Cerebellar cortex (tissue), 1 donor: ENCODE measurements at places on chromosomes 2 and 18.

GRCh38 chr2:118521960-118522359 lies 325.5 kb downstream of the EN1 start:
- DNase-seq = no peak

GRCh38 chr18:45083226-45083855 lies 402.7 kb downstream of the SETBP1 start:
- no peak for DNase-seq

GRCh38 chr2:210399440-210400041 lies 77.0 kb downstream of the LANCL1 start:
- peak; percentile 41 for DNase-seq

DNA sequence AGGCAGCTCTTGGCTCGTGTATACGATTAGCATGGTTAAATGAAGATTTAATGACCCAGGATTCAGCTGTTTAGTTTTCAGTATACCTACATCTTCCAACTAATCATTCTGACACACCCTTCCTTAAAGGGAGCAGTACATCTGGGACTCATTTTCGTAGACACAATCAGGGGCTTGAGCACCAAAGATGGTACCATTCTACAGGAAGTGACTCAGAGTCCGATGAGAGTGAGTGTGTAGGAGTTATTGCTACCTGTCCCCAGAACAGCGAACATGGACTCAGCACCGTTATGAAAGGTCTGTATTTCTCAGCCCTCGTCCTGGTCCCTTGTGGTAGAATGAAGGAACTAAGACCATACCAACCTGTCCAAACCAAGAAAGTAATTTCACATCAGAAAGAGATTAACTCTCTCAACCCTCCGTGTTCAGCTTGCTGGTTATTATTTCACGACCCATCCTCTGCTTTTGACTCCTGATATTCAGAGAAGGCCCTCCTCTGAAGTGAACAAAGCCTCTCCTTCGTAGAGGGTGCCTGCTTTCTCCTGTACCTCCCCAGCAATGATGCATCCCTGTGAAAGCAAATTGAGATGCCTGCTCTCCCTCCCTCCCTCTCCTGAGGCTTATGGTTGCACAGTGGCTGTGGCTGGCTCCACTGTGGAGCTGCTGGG lies 214.8 kb downstream of the MTX2 start:
- DNase-seq = no peak

DNA sequence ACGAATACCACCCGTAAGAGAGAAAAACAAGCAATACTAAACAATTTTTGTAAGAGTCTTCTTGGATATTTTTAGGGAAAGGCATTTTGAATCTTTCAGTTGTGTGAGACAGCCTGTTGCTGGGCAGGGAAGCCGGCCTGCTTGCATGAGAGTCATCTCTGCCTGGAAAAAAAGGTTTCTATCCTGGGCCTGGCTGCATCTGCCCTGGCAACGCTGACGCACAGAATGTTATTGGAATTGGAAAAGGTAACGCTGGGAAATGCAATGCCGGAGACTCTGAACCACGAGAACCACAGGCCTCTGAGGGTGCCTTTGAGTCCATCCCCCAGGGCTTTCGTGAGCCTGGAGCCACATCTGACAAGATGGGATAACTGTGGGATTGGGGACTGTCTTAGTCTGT lies 17.9 kb upstream of the NPAS2 start:
- no peak for DNase-seq

GRCh38 chr2:182444806-182445205 lies 18.0 kb upstream of the PDE1A start:
- DNase-seq = no peak

GRCh38 chr2:219292616-219293015 lies 13.4 kb downstream of the DNAJB2 start:
- DNase-seq = no peak

- DNase-seq = no peak
These were observed 81.3 kb upstream of the PIK3C3 start for GRCh38 chr18:41873730-41874129.

DNA sequence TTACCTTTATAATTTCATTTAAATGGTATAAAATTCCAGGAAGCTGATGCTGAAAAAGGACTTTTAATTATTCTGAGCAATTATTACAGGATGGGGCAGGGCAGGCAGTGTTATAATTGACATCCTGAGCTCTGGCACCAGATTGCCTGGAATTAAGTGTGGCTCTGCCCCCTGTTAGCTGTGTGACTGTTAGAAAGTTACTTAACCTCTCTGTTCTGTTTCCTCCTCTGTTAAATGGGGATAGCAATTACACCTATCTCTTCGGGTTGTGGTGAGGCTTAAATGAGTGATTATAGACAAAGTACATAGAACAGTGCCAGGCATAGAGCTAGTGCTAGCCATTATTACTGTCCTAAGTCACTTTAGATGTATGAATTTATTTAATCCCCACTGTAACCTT lies 327.3 kb downstream of the SMAD2 start:
- no peak for DNase-seq

- no peak for DNase-seq
These were observed 74.0 kb upstream of the PELI1 start for GRCh38 chr2:64218137-64218802.

GRCh38 chr18:48002933-48003365 lies 72.5 kb upstream of the SMAD2 start:
- no peak for DNase-seq

DNA sequence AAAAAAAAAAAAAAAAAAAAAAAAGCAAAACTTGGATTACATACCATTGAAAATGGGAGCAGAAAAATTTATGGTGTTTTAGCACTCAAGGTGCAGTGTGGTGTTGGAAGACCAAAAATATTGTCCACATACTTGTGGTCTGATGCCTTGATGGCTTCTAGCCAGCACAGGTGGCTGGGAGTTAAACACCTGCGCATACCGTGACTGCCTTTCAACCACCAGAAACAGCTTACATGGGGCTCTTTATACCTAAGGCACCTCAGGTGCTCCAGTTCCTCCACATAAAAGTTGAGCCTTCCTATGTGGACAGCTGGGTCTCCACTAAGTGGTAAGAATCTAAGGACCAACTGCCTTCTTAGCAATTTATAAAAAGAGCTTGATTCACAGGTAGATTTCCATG lies 802.6 kb upstream of the CELF4 start:
- DNase-seq = no peak

GRCh38 chr2:9261231-9261883 lies 54.7 kb downstream of the ASAP2 start:
- DNase-seq = no peak

GRCh38 chr2:238846378-238846627 lies 1.6 kb upstream of the TWIST2 start:
- DNase-seq = no peak

DNA sequence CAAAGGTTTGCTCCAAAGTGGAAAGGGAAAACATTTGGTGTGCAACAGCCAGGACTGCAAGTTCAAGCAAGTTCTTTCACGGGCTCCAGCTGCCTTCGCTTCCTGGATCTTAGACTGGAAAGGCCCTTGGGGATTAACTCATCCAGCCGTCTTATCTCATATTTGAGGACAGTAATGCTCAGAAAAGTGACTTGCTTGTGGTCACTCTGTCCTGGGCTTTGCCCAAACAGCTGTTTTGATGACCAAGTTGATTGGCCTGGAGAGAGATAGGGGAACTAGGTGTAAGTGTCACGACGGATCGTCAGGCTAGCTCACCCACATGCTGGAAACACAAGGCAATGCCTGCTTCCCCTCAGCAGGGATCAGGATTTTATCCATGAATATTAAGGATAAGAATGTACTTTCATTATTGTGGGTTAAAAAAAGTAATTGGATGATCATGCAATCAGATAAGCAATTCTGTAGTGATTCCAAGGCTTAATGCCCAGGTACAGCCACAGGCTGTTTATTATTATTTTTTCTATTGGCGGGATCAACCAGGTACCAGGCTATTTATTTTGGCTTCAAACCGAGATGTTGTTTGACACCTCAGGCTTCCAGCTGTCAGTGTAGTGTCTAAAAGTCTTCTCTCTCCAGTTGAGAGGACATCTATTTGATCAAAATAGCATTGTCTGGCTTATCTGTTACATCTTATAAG lies 162.5 kb upstream of the EPAS1 start:
- no peak for DNase-seq
